Substantia nigra (tissue), 51 donors: ENCODE measurements at places on chromosomes 2 and 18.

- no peak for DNase-seq
Measured at GRCh38 chr18:79393181-79393634, 2.5 kb upstream of the NFATC1 start.

DNA sequence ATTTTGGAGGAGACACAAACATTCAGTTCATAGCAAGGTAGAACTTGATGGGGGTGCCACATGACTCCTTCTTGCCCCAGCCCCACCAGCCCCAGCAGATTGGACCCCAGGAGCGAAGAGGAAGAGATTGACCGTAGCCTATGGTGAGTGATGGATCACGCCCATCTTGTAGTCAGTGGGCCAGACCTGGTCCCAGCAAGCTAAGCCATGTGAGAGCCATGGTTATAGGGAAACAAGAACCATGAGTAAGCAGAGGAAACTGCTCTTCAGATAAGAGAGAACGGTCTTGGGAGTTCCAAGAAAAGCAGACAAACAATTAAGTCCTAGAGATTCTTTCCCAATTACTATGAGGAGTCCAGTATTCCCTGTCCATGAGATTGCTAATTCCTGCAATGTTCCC is 4.6 kb upstream of the TCF4 start:
- DNase-seq, result no peak

DNA sequence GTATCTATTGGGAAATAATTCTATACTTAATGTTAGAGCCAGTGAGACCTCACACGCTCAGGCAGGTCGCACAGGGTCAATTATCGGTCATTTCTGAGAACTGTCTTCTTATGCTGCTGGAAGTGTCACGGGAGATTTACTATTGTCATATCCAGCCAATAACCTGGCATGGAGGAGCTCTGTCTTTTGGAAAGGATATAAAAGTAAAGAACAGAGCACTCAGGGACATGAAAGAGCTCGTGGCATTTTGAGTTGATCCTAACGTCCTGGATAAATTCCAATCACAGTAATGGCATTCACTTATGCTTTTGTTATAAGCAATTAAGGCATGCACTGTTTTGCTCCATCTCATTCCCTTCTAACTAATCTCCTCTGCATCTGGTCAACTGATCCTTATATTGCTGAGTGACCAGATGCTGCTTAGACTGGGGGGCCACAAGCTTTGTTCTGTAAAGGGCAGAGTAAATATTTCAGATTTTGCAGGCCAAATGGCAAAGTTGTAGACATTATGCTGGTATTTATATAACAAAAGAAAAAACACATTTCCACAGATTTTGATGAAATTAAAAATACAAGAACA is 453.5 kb upstream of the SMIM21 start:
- DNase-seq, result no peak

- no peak for DNase-seq
Measured at GRCh38 chr2:54360055-54360792, 95.9 kb upstream of the SPTBN1 start.
